ENCODE measurements at places on chromosomes 4 and X. TPM values are rescaled to one million over a fixed set of nuclear protein-coding genes. Genes with fewer than 3 reads are reported as not detected.
A peak's percentile ranks its signal among the peaks of the same experiment; 100 is the strongest.

- peak; percentile 62 for DNase-seq
These were observed 82.4 kb upstream of the HPRT1 start for GRCh38 chrX:134377537-134377936.

DNA sequence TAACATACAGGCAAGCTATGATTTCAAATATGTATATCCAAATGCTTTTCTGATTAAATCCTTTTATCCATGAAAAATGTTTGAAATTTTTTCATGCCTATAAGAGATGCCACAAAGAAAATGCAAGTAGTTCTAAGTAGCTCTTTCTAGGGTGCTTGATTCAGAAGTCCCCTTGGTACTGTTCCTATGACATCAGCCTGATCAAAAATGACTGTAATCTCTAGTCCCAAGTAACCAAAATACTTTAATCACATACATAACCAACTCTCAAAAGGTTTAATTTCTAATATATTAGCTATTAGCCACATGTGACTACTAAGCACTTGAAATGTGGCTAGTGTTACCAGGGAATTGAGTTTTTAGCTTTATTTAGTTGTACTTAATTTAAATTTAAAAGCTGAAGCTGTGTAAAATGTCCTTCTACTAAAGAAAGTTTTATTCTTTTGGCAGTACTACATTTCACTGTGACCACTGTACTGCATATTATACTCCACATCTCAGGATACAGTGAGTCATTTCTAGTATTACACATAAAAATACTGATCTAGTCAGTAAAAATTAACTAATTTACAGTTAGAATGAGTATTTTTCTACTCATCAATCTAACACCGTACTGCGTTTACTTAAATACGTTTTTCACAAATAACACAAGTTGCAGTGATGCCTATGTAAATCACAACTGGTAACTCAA lies 33.9 kb downstream of the FBXW7 start:
- no peak for DNase-seq

- DNase-seq = no peak
These were observed 48.3 kb downstream of the ZAR1 start for GRCh38 chr4:48538358-48538757.

- DNase-seq = no peak
These were observed 56.6 kb upstream of the C4orf54 start for GRCh38 chr4:99714179-99714578.

DMP1 gene
- not detected for total RNA-seq

- DNase-seq = peak; percentile 84
These were observed 61.0 kb downstream of the SEPSECS start for GRCh38 chr4:25098964-25099891.

DNA sequence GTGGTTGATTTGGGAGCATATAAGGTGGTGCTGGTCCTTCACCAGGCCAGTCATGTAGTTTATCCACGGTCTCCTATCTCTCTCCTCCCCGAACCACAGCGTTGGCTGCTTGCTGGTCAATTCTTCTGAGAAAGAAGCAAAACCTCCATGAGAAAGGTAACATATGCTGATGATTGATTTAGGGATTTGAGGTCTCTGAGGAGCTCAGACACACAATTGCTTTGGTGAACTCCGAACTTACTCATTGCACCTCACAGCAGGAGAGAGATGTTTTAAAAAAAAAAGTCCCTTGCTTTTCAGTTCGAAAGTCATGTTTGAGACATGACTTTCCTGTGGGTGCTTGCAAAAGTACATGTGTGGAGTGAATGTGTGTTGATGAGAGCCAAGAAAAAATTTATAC lies 100.2 kb downstream of the TSPAN7 start:
- no peak for DNase-seq

DNA sequence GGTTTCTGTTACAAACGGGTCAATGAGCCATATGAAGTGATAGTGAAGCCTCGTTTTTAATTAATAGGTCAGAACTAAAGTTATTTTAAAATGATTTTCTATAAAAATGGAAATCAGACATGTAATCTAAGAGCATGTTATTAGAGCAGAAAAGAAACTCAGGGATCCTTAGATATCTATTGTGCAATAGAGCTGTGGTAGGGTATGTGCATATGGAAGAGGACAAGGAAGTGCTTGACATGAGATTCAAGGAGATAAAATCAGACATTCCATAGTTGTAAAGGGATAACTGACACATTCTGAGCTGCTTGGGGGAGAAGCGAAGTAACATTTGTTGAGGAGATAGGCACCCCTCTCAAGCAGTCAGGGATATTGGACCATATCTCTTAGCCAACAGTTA lies 143.0 kb downstream of the AFF2 start:
- no peak for DNase-seq

- no peak for DNase-seq
These were observed 135.4 kb downstream of the GC start for GRCh38 chr4:71648448-71648847.

ANXA5 gene
- total RNA-seq = 1,355 TPM

DNA sequence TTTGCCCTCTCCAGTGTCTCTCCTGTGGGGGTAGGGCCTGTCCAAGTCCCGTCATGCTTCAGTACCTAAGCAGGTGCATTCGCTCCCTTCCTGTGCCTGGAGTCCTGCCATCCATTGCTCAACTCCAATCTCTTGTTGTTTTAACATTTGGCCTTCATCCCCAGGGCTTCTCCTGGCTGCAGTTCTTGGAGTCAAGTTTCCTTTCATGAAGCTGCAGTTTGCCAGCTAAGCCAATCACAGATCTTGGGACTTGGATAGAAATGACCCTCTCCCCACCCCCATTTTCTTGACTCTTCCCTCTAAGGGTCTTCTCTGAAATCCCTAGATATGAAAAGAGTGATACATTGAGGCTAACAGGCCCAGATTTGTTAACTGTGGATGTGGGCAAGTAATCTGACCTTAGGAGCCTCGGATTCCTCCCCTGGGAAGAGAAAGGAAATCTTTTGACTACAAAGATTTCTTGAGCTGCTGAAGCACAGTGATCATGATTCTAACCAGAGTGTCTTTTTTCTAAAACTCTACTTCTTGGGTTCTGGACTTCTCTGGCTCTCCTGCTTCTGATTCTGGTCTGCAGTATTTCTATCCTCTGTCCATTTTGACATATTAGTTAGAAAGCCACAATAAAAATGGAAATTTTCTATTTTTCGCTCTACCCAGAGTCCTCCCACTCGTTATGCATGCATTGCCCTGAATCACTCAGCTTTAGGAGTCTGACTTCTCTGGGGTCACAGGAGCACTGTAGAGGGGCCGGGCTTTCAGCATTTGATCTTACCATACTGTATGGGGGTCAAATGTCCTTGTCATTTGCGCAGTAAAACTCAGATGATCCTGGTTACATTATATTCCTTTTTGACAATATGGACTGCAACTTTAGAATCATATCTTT lies 61.0 kb downstream of the CHRNA9 start:
- peak; percentile 51 for DNase-seq

DNA sequence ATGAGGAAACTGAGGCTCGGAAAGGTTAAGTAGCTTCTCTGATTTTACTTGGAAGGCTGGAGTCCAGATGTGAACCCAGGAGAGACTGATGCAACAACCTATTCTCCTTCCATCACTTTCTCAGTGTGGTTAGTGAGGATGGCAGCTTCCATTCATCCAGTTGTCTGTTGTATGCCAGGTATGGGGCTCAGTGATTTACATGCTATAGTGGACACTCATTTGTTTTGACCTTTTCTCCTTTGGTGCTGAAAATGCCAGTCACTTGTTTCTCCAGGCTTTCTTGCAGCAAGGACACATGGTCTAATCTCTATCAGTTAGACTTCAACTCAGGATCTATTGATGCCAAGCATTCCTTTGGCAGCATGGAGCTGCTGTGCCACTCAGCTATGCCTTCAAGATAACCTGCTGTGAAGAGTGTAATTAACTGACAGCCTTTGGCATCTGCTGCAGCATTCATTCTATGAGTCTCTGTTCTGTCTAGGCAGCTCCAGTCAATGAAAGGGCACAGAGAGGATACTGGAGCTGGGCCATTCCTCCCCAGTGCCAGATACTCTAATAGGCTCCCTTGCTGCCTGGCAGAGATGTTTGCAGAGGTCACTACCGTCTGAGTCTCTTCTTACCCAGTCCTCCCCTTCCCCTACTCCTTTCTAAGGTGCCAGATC lies 11.0 kb upstream of the CWH43 start:
- DNase-seq = no peak

IL21 gene
- not detected for total RNA-seq

DNA sequence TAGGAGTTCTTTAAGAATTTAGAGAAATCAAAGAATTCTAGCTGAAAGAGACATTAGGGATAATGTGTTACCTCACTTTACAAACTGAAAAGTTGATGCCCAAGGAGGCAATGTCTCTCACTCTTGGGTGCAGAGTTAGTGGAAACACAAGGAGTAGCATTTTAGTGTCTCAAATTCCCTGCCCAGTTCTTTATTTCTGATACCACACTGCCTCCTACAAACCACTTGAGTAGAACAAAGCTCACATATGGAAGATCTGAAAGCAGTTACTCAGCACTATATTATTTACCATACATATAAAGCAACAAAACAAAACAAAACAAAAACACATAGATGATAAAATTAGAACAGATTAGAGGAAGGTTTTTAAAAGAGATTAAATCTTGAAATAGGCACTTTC lies 124.2 kb downstream of the REELD1 start:
- DNase-seq = peak; percentile 52

LRCH2 gene
- total RNA-seq = 11.1 TPM

DNA sequence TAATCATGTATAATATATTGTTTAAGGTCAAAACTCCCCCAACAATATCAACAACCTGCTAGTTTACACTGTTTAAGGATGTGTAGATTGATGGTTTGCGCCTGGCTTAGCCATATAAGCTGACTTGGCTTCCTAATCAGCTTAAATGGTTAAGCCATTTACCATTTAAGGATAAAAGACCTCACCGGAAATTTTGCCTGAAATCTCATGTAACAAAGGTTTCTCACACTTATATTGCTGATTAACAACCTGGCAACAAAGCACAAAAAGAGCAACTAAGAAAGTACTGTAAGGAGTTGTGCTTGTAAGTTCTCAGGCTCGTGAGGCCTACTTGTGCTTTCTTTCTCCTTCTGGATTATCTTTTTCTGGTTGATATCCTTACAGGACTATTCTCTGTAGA lies 485.2 kb downstream of the GABRG1 start:
- no peak for DNase-seq

SLC6A14 gene
- not detected for total RNA-seq

DNA sequence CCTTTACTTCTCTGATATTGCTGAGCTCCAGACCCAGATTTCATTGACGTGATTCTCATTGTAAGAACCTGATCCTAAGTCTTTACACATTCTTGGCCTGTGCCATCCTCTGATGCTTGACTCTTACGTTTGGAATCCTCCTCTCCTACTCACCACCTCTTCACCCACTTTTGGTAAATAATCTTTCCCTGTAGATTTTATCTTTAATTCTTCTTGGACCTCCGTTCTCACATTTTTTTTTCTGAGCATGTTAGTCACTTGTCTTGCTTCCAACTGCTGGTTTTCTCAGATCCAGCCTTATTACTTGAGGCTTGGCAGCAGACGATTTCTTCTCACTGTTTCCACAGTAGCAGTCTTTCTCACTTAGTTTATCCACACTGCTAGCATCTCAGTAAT lies 12.4 kb upstream of the SH3RF1 start:
- DNase-seq = peak; percentile 96

- no peak for DNase-seq
These were observed 34.8 kb downstream of the TACC3 start for GRCh38 chr4:1756079-1756478.

- peak; percentile 8 for DNase-seq
These were observed 426.4 kb upstream of the RPS6KA3 start for GRCh38 chrX:20693078-20693477.

GABRG1 gene
- total RNA-seq = not detected

DNA sequence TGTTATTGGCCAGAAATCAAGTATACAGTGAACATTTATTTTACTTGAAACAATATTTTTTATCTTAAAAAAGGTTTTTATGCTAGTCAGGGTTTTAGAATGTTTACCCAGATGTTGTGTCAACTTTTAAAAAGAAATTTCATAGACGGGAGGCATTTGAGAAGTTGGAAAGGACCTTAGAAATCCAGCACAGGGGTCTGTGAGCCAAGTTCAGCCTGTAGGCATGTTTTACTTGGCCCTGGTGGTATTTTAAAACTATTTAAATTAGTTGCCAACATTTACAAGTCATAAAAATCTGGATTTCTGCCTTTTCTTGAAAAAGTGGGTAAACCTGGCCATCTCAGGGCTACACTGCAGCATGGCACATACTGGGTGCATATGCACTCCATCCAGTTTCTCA lies 25.5 kb upstream of the FHL1 start:
- DNase-seq = peak; percentile 84

- DNase-seq = no peak
These were observed 22.5 kb downstream of the RXFP1 start for GRCh38 chr4:158544141-158544540.

ARHGAP36 gene
- total RNA-seq = not detected

DNA sequence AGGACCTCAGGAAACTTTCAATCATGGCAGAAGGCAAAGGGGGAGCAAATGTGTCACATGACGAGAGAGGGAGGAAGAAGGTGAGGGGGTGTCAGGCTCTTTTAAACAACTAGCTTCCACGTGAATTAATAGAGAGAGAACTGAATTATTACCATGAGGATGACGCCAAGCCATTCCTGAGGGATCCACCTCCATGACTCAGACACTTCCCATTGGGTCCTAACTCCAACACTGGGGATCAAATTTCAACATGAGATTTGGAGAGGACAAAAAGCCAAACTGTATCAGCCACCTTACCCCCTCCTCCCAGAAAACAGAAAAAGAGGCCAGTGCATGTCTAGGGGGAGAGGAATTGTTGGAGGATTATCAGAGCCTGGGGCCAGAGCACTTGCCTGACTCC lies 40.4 kb upstream of the LAS1L start:
- DNase-seq = peak; percentile 10

CFAP99 gene
- total RNA-seq = not detected

- no peak for DNase-seq
These were observed 339.3 kb downstream of the NKX6-1 start for GRCh38 chr4:84159762-84160161.

RTL5 gene
- total RNA-seq = 4.3 TPM

DNA sequence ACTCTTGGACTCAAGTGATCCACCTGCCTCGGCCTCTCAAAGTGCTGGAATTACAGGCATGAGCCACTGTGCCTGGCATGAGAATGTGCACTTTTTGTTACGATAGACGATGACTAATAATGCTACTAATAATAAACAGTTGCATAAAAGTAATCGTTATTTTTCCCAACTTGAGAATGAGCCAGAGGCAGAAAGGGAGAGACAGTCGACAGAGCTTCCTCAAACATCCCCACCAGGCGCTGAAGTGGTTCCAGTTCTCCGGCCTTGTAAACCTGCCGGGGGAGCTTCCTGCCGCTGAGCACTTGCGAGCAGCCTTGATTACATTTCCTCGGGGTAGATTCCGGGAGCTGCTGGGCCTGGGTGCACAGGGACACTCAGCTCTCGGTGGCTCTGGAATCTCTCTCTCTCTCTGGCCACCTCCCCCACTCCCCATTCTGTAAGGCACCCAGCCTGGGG lies 8.9 kb upstream of the HTRA3 start:
- DNase-seq = peak; percentile 70

- peak; percentile 61 for DNase-seq
These were observed 15.0 kb downstream of the RGN start for GRCh38 chrX:47093248-47093647.

DNA sequence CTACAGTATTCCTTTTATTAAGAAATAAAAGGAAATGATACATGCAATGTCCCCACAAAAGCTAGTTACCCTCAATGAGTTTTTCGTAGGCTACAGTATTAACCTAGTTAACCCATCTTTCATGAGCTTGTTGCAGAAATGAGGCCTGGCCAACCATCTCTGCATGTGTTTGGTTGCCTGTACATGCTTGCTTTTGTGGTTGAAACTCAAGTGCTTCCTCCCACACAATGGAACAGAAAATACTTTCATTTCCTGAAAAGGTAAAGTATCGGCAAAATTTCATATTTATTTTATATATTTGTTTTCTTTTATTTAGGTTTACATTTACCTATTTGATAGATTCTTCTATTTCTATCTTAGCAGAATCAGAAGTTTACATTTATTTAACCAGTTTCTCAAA lies 214.6 kb upstream of the FAM241A start:
- no peak for DNase-seq
